ENCODE measurements at places on chromosomes 4 and X. TPM values are rescaled to one million over a fixed set of nuclear protein-coding genes. Genes with fewer than 3 reads are reported as not detected.

DNA sequence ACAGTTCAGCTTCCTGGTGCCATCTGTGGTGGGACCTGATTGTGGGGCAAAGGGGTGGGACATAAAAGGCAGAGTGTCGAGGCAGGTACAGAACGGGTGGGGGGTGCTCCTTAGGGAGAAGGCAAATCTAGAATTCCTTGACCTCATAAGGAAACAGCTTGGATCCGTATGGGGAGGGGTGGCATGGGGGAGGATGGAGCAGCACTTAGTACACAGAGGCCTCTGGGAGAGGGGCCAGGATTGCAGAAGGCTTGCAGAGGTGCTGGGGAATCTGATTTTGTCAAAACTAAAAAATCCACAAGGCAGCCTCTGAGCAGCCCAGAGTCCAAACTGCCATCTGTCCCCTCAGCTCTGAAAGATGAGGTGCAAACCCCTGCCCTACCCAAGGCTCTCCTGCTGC lies 2.3 kb upstream of the EMD start:
- no peak for DNase-seq

- DNase-seq, result no peak
Measured at GRCh38 chrX:45992402-45993123, 552.7 kb downstream of the ZNF674 start.

SH3D19 gene
- polyA plus RNA-seq, result 30.1 TPM

COX7B2 gene
- polyA plus RNA-seq, result not detected

C4orf51 gene
- polyA plus RNA-seq, result not detected

REELD1 gene
- polyA plus RNA-seq, result not detected

GRCh38 chr4:150974252-150974640 lies 40.8 kb downstream of the LRBA start:
- no peak for DNase-seq

LETM1 gene
- 15.2 TPM for polyA plus RNA-seq

GRCh38 chrX:14554131-14554715 lies 24.9 kb downstream of the GLRA2 start:
- DNase-seq, result no peak

DNA sequence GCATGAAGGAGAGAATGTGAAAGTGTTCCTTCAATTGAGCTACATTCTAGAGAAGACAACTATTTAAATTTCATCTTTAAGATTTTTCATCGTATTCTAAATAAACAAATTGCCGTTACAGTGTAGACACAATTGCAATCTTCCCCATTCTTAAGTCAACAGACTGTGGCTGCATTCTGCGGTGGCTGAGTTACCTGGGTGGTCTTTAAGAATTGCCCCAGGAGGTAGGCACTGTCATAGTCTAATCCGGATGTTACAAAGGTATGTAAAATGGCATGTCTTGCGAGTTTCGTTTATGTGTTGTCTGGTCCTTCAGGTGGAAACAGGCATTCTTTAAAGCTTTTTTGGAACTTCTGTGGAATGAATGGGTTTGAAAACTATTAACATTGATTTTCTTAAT lies 586.1 kb upstream of the PITX2 start:
- DNase-seq, result no peak

DNA sequence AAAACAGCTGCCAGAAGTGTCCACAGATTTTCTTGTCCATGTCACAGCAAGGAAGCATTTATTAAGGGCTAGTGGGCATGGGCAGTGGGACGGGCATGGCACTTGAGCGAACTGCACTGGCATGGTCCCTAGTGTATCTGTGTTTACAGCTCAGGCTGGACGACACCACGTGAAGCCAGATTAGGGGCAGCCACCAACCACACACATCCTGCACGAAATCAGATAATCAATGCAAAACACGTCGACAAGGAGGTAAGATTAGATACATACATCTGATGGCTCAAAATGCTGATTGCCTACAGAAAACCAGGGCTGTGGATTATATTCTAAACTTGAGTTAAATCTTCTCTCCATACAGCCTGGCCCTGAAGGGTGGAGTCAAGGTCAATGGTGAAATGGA lies 103.8 kb upstream of the ATP6AP2 start:
- no peak for DNase-seq

DNA sequence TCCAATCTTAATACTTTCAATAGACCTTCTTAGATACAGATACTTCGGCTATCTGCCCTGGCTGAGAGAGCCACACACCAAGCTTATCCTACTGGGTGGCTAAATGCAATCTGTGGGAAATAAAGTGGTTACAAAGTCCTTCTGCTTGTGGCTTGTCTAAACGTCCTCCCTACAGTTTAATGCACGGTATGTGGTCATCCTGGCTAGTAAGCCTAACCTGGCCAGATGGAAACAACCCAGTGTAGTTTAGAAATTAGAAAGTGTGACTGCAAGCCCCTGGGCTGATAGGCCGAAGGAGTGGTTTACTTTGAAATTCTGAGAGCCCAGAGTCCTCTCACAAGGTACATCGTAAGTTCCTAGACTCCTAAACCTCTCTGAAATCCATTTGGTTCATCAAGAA lies 47.9 kb downstream of the HELT start:
- no peak for DNase-seq

GRCh38 chrX:73647632-73648322 lies 84.8 kb downstream of the CHIC1 start:
- DNase-seq, result no peak

DNA sequence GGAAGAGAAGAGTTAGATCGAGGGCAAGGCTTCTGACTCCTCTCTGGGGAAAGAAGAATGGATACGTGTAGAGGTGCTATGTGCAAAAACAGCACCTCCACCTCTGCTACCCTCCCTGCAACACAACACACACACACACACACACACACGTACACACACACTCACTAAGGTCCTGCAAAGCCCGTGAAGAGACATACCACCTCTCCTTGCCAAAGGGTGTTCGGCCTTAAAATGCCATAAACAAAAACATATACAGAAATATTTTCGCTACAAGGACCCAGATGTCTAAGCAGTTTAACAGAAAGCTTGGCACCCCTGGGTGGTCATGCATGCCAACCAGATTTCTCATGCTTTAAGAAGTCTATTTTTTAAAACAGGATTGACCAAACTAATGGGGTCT lies 1.5 kb downstream of the TIFA start:
- no peak for DNase-seq

DNA sequence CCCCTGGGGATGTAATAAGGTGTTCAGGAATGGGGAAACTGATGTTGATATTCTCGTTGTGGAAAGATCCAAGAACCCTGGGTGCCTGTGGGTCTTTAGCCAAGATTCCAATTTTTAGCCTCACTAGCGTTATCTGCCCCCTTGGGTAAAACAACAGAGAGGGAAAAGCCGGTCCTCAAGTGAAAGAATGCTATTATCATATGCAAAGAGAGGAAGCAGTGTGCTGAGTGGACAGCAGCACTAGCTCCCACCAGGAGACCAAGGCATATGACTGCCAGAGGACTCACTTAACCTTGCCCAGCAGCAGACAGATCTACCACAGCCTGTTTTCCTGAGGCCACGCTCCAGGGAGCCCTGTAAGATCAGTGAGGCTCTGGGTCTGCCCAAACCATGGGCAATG lies 257.9 kb upstream of the CPEB2 start:
- no peak for DNase-seq

- no peak for DNase-seq
Measured at GRCh38 chr4:146462251-146462650, 59.5 kb downstream of the SLC10A7 start.

DNA sequence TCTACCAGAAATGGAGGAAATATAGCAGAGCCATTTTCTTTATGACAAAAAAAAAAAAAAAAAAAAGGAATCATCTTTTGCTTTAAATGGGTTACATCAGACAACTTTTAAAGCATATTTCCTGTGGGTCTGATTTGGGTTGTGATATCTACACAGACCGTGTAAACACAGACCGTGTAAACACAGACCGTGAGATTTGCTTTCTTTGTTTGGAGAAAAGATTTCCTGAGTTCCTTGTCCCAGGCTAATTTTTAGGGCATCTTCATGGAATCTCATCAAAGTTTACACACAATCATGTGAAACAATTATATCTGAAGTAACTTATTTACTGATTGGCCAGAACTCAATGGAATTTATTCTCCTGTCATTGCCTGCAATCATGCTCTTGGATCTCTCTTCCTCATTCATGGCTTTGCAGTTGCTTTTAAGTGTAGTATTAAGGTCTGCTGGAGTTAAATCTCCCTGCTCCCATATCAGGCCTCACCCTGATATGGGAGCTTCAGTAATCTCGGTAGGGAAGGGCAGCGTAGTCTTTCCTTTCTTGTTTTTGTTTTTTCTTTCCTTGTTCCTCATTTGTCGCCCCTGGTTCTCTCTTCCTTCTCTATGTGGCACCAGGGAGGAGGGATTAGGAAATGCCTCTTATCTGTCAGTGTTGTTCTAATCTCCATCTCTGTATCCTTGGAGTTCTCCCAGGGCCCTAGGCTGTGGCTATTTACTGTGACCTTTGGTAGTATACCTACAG lies 248.6 kb upstream of the JADE1 start:
- DNase-seq, result peak; percentile 27

DNA sequence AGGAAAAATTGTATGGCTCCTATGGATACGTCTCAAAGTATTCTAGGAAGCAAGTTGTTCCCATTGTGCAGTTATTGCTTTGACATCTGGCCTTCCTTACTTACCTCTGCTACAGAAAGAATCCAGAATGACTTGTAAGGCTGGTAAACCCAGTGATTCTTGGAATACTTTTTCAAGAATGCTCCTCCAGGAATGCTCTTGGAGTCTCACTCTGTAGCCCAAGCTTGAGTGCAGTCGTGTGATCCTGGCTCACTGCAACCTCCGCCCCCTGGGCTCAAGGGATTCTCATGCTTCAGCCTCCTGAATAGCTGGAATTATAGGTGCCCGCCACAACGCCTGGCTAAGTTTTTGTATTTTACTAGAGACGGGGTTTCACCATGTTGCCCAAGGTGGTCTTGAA lies 38.1 kb downstream of the GAB1 start:
- no peak for DNase-seq

DNA sequence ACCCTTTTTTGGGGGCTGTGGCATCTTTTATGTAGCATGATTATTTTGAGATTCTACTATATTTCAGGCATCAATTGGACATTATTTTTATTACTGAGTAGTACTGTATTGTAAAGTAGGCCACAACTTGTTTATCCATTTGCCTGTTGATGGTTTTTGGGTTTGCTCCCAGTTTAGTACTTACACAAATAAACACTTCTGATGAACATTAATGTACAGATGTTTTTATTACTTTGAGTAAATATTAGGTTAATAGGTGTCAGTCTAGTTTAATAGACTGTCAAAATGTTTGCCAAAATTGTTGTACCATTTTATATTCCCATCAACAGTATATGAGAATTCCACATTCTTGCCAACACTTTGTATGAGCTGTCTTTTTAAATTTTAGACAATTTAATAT lies 214.9 kb upstream of the MAD2L1 start:
- no peak for DNase-seq

GRCh38 chr4:185941461-185941860 lies 127.5 kb upstream of the TLR3 start:
- DNase-seq, result no peak

IL3RA gene
- polyA plus RNA-seq, result not detected

DNA sequence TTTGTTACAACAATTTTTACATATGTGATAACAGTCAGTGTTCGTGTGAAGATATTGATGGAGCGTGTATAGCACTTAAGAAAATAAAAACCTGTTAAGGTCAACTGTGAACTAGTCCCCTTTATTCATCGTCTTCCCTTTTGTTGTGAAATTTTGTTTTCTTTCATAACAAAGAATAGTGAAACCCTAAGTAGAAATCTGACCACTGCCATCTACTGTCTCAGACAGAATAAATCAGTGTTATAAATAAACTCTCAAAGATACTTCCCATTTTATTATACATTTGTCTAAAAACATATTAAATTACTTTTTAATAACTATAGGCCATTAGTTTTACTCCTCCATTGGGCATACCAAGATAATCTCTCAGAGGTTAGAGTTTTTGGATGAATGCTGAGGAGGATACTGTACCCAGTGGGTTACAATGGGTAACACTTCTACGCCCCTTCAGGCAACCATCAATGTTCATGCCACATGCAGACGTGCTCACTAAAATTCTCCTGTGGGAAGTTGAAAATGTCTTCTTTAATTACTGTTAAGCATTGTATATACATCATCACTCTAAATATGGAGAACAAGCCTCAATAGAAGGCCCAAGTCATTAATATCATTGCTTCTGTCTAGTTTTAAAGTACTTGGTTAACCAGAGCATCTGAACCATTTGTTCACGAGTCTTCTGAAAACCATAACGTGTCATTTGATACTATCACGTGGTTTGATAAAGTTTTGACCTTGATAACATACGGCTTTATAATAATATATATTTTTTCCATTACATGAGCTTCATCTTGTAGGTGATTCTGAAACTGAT lies 171.2 kb downstream of the TMA16 start:
- DNase-seq, result no peak

SSX4 gene
- polyA plus RNA-seq, result not detected

GRCh38 chr4:77819404-77819842 lies 255 bp upstream of the CNOT6L start:
- DNase-seq, result no peak

DNA sequence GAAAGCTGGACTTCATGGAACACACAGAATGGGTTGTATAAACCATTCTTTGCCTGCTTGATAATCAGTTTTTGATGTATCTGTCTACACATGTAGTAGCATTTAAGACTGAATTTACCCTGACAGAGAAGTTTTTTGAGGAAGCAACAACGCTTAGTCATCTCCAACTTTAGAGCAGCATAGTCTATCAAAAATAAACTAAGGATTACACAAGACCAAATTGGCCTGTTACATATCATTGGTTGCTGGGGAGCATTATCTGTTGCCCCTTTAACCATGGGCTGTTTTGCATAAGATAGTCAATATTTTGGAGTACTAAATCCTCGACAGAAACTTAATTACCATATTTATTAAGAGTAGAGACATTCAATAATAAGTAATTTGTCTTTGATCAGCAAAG lies 347.4 kb downstream of the FAM47B start:
- no peak for DNase-seq

All from AG04450 (cell line).